ENCODE measurements at places on chromosomes 12 and 14. TPM values are rescaled to one million over a fixed set of nuclear protein-coding genes. Genes with fewer than 3 reads are reported as not detected.

DNA sequence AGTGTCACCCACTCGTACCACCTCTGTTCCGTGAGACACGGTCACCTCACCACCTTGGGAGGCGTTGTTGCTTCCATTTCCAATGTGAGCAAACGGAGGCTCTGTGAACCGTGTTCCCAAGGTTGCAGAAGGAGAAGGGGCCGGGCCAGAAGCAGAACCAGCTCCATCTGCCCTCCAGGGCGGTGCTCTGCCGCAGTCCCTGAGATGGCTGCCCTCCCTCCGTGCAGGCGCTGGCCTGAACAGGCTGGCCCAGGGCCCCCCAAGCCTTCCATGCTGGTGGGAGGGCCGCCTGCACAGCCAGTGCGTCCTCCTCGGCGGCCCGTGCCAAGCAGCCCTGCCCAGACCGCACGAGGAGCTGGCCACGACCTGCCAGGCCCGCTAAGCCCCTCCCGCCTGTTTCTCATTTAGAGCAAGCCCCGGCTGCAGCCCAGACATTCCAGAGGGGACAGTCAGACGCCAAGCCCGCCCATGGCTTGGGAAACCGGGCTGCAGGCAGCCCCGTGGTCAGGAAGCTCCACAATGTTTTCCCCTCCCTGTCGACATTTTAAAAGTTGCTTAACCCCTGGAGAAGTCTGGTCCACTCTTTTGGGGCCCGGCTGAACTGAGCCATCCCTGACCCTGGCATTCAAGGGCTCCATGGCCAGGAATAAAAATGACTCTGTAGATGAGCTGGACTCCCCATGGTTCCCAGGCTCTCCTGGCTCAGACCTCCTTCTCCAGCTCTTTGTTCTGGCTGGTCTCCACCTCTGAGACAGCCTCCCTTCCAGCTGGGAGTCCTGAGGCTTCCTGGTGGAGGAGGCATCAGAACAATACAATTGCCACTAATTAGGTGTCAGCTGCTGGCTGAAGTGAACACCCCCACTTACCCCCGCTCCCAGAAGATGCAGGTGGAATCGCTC, 236.0 kb downstream of the BCL11B start:
- peak; percentile 91 for DNase-seq

DNA sequence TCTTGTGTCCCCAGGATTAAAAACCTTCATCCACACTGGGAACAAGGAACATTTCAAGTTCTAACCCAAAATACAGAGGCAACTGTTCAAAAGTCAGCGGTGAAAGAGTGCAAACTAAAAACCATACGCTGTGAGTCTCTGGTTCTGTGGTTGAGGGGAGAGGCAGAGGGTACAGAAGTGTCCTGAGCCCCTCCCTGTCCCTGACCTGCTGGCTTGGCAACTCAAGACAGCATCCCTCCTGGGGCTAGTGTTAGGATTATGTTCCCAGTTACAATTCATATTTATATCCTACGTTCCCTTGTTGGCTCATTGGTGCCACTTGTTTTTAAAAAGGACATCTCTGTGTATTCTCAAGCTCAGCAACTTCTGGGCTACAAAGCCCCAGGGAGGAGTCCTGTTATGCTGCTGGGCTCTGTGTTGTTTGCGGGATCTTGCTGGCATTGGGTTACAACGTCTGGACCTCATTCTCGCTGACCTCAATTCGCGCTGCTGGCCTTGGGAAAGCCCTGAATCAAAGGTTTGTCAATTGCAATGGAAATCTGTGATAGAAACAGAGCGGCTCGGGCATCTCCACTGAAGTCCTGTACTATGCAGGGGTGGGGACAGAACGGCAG, 420.8 kb downstream of the FUT8 start:
- DNase-seq, result no peak

DNA sequence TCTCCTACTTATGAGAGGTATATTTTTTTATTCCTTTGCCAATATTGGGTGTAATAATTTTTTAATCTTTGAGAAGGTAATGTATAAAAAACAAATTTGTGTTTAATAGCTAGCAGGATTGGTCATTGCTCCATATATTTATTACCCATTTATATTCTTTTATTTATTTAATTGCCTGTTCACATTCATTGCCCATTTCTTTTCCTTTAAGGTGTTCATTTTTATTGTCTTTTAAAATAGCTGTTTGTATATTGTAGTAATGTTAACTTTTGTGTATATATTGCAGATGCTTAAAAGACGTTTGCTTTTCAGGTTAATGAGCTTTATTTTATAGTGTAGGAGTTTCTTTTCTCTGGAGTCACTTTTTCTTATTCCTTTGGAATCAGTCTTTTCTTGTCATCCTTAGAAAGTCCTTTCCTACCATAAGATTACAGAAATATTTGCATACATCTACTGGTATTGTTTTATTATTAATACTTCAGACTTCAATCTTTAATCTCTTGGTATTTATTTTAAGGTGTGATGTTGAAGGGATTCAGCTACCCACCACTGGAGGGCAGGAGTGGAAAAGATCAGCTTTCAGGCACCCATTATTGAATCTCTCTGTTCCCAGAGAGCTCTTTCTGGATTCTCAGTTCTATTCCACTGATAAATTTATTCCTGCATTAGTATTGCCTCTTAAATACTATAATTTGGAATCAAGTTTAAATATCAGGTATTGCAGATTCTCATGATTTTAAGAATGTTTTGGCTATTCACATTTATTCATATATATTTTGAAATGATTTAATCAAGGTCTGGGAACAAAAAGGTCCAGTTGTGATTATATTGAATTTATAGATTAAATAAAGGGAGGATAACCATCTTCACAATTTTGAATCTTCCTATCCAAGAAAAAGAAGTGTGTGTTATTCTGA, 17.3 kb downstream of the PPM1A start:
- peak; percentile 43 for DNase-seq

DNA sequence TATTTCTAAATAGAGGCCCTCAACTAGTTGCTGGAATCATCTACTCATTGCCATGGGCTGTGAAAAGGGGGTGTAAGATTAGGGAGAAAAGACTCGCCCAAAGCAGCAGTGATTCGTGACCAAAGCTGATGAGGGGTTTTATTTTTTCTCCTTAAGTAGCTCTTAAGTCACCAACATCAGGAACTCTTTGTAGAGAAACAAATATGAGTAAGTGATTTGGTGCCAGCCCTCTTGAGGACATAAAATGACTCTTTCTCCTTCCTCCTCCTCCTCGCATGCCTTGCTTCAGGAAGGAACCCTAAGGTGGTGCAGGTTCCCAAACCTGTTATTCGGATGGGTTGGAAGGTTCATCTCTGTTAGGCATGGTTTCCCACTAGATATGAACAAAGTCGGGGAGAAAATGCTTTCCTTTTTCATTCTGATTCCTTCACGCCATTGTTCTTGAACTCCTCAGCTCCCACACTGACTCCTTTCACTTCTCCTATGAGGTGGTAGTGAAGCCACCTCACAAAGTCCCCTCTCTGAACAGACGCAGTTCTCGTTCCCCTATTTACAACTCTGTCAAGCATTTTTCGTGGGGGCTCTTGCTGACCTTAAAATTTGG, 113.4 kb downstream of the ETV6 start:
- DNase-seq, result no peak

- DNase-seq, result no peak
These were observed 42.2 kb downstream of the UBR7 start for GRCh38 chr14:93249128-93249831.

DNA sequence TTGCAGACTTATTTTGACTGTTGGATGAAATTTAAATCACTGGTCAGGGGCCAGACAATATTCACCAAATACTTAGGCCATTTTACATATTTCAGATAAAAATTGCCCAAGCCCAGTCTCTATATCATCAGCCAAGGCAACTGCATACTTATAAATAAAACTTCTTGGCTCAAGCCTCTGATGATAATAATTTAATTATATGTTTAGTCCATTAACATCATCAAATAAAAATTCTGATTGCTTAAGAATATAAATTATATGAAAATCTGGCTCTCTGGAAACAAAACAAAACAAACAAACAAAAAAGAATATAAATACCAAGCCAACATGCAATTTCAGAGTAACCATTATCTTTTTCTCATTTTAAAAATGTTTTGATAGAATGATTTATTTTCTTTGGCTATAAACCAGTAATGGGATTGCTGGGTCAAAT, 165.2 kb downstream of the BTG1 start:
- DNase-seq, result no peak

DNA sequence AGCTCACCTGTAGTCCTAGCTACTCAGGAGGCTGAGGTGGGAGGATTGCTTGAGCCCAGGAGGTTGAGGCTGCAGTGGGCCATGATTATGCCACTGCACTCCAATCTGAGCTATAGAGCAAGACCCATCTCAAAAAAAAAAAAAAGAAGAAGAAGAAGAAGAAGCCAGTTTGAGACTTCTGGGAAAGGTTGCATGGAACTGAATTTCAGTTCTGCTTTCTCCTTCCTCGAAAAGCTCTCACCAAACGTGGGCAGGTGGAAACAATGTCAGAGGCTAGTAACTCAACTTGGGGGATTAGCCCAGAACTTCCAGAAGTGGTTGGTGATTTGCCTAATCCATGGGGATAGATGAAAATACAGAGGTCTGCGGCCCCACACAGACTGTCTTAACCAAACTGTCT, 18.7 kb downstream of the FLVCR2 start:
- no peak for DNase-seq

TAS2R14 gene
- 0.10 TPM for total RNA-seq

DNA sequence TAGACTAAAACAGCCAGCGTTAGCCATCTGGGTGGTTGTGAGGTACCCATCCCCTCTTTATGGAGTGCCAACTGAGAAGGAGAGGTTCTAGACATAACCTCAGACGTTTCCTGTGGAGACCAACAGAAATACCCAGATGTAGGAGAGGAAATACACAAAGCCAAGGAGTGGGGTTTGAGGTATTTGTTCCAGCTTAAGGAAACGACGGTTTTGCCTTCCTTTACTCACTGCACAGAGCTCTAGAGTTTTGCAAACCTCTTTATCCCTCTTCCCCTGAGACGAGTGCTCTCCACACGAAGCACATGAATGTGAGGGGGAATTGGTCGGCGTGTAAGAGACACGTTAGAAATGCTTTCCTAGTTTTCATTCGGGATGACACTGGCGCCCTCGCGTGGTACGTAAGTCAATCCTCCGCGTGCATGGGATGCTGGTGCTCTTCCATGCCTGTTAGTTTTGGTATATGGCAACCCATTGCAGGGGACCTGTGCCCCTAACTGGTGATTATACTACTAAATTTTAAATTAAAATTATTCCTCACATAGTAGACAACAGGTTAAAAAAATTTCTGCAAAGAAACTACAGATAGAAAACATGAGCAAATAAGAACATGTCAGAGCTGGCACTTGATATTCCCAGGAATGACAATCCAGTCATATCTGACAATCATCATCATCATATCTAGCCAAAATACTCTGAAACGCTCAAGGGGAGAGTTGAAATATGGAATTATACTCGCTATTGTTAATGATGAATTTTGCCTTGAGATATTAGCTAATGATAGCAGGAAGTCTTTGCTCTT, 121.7 kb downstream of the PPM1H start:
- DNase-seq, result peak; percentile 69

DNA sequence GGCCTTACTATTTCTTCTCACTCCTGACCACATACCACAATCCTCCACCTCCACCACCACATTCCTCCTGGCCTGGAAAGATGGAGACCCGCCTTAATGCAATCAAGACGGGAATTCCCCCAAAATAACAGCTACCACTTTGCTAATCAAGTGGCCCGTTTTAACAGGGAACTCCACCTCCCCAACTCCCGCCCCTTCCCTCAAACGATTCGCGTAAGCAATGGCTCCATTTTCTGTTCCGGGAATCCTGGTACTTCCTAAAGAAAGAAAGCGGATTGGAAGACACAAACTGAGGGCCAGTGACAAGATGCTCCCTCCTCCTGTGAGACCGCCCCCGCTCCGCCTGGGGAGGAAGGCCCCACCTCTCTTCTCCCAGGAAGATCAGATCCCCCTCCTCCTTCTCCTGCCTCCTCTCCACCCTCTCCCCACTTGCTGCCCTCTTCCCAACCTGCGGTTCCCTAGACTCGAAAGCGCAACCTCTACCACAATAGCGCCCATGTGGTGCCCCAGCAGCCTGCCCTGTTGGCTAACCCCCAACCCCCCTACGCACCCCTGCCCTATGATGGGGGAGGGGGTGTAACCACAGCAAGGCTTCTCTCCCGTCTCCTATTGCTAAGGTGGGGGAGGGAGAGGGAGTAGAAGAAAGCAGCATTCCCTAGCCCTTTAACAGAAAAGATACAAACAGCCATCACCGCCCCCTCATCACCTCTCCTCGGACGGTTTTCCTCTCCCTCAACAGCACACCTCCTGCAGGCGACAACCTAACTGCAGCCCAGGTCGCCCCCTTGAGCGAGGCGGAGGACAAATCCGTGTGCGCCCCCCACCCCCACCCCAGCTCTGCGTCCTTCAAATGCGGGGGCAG, 777 bp downstream of the ARF3 start:
- DNase-seq, result peak; percentile 93

- no peak for DNase-seq
These were observed 71.2 kb downstream of the TNFAIP2 start for GRCh38 chr14:103194256-103195045.

MEG3 gene
- total RNA-seq, result 0.31 TPM

RNASE7 gene
- total RNA-seq, result not detected

GRCh38 chr12:22333713-22334409, 646 bp downstream of the ST8SIA1 start:
- peak; percentile 47 for DNase-seq

GRCh38 chr14:39122330-39123138, 8.4 kb downstream of the GEMIN2 start:
- DNase-seq, result no peak

DNA sequence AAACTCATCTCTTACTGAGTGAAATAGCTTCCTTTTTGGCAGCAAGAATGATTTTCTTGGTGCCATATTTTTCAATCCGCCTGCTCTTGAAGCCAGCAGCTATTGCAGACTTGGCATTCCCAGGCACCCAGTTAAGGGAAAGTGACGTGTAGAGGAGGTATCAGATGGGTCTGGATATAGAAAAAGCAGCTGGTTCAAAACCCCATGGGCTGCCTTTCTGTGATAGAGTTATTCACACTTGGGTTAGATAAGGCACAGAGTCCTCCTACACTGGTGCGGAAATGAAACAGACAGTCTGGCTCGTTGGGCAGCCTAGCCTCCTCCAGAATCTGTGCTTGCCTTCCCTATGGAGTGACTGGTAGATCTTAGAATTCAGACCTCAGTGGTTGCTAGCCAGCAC, 62.2 kb downstream of the PTPN11 start:
- no peak for DNase-seq

GRCh38 chr12:88896958-88897357, 316.7 kb upstream of the KITLG start:
- DNase-seq, result no peak

- no peak for DNase-seq
These were observed 2.8 kb downstream of the MAP4K5 start for GRCh38 chr14:50529288-50530179.

- no peak for DNase-seq
These were observed 68.0 kb downstream of the CCDC88C start for GRCh38 chr14:91349481-91350074.

PIWIL1 gene
- not detected for total RNA-seq

PPP2R5E gene
- total RNA-seq, result 18.6 TPM

IL22 gene
- total RNA-seq, result not detected

DNA sequence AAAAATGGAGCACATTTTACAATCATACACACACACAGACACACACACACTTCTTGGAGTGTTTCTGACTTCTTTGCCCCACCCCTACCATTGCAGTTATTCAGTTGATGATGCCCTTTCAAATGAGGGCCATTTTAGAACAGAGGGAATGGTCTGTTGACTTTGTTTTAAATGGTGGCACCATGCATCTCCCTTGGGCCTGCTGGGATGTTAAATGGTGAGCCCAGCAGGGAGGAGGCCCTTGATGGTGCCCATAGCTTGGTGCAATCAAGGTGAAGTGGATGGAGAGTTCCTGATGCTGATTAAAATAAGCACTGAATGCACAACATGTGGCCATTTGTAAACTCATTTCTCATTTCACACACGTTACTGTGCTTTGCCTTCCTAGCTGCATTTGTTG, 13.3 kb downstream of the C12orf75 start:
- no peak for DNase-seq

All from H7 (cell line).